ENCODE measurements at places on chromosomes 5 and 9. TPM values are rescaled to one million over a fixed set of nuclear protein-coding genes. Genes with fewer than 3 reads are reported as not detected.

The ASTN2 gene
- 2.3 TPM for total RNA-seq

The IFNE gene
- total RNA-seq, result not detected

The RELL2 gene
- 5.7 TPM for total RNA-seq

The HTR1A gene
- not detected for total RNA-seq

The SLC34A1 gene
- total RNA-seq, result not detected

The FOXD4L5 gene
- total RNA-seq, result not detected

The SVEP1 gene
- not detected for total RNA-seq

The SLC1A1 gene
- 12.4 TPM for total RNA-seq
